ENCODE measurements at places on chromosomes 7 and 10. TPM values are rescaled to one million over a fixed set of nuclear protein-coding genes. Genes with fewer than 3 reads are reported as not detected.

GCK gene
- not detected for total RNA-seq

TMEM178B gene
- total RNA-seq = not detected

TIMM23 gene
- 54.1 TPM for total RNA-seq

HTR7 gene
- 0.25 TPM for total RNA-seq

SLC29A3 gene
- total RNA-seq = 1.2 TPM

ACSM6 gene
- not detected for total RNA-seq

TASOR2 gene
- 147 TPM for total RNA-seq

VWC2 gene
- not detected for total RNA-seq

DNAJB9 gene
- total RNA-seq = 19.1 TPM

TAS2R41 gene
- not detected for total RNA-seq

NUTM2B gene
- 0.09 TPM for total RNA-seq

STMP1 gene
- total RNA-seq = 29.8 TPM

CFTR gene
- 0.09 TPM for total RNA-seq

CYP3A4 gene
- total RNA-seq = not detected

CYP26C1 gene
- total RNA-seq = 0.09 TPM

ARHGAP21 gene
- 113 TPM for total RNA-seq

HOXA4 gene
- total RNA-seq = 0.57 TPM

NEURL1 gene
- 0.27 TPM for total RNA-seq

TLX1 gene
- not detected for total RNA-seq

AUTS2 gene
- total RNA-seq = 33.4 TPM

POLL gene
- 11.1 TPM for total RNA-seq

GHRHR gene
- not detected for total RNA-seq

FAM20C gene
- 18.2 TPM for total RNA-seq

APBB1IP gene
- 5.9 TPM for total RNA-seq

MYL10 gene
- total RNA-seq = not detected

CLDN4 gene
- total RNA-seq = 0.54 TPM

PAPSS2 gene
- total RNA-seq = 96.9 TPM

CACNA2D1 gene
- 46.0 TPM for total RNA-seq

BLOC1S2 gene
- total RNA-seq = 68.8 TPM

HOXA1 gene
- total RNA-seq = 0.72 TPM

LRRC4 gene
- not detected for total RNA-seq

MEIG1 gene
- total RNA-seq = not detected

ADGRA1 gene
- not detected for total RNA-seq

CTAGE6 gene
- total RNA-seq = 4.5 TPM

STEAP4 gene
- total RNA-seq = 2.1 TPM

OR13A1 gene
- total RNA-seq = not detected

GATA3 gene
- not detected for total RNA-seq

SERPINE1 gene
- total RNA-seq = 23.1 TPM

TSPAN33 gene
- total RNA-seq = not detected

CYP2W1 gene
- not detected for total RNA-seq

CALHM1 gene
- total RNA-seq = not detected

ODAD2 gene
- 0.18 TPM for total RNA-seq

FXYD4 gene
- total RNA-seq = not detected

AKR1B15 gene
- total RNA-seq = not detected

ATG9B gene
- 0.98 TPM for total RNA-seq

CPEB3 gene
- total RNA-seq = 1.7 TPM

C10orf67 gene
- total RNA-seq = not detected

PRSS37 gene
- not detected for total RNA-seq

Measured in fibroblast of the aortic adventitia (primary cell).